ENCODE measurements at places on chromosomes 2 and 18.

- DNase-seq: no peak
These were observed 60.2 kb downstream of the RALBP1 start for GRCh38 chr18:9535430-9535991.

- no peak for DNase-seq
These were observed 6.1 kb downstream of the CABLES1 start for GRCh38 chr18:23141104-23141999.

- no peak for DNase-seq
These were observed 769 bp downstream of the FKBP1B start for GRCh38 chr2:24050041-24050979.

GRCh38 chr2:110994250-110994961 is 126.3 kb upstream of the BCL2L11 start:
- DNase-seq: no peak

GRCh38 chr2:13524492-13524891 is 807.8 kb downstream of the TRIB2 start:
- no peak for DNase-seq

DNA sequence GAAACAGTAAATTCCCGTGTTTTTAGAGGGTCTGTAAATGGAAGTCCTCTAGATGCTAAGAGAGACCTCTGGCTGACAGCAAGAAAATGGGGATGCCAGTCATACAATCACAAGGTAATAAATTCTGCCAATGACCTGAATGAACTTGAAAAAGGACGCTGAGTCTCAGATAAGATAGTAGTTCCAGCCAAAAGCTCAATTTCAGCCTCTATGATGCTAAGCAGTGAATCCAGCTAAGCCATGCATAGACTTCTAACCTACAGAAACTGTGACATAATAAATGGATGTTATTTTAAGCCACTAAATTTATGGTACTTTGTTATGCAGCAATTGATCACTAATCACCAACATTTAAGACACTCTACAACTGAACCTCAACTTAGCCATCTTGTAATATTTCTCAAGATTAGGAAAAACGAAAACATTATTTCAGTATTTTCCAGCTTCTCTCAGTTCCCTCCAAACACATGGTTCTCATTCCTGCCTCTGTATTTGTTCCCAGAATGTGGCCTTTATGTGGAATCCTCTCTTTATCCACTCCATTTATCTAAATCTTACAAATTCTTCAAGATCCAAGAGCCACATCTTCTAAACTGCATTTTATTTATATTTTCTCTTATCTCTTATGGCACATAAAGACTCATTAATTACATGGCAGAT is 331.1 kb downstream of the GULP1 start:
- DNase-seq: no peak

DNA sequence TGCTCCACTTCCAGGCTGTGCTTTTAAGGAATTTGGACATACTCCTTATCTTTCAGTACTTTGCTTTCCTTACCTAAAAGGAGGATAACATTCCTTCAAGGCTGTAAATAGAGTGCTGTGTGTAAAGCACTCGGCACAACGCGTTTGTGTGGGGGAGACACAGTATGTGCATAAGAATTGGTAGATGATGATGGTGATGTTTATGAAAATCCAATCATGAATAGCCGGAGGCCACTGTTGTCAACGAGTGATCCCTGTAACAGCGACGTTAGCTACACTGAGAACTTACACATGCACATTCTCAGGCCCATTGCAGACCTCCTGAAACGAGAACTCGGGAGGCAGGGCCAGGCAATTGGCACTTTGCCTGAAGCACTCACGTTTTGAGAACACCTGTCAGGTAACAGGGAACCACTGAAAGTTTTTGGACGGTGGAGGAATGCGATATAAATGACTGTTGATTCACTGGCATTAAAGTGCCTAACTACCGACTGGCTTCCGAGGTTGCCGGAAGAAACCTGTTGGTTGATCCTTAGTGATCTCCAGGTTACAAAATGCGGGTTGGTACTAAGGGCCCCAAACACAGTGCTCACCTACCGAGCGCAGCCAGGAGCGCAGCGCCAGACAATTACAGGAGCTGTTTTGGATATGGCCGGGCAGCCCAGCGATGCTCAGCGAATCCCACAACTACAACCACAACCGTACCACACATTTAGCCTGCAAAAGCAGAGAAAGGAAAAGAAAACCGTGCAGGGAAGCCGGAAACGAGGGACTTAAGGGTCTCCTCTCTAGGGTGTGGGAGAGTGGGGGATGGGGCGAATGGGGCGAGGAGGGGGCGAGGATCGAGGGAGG is 1.0 kb upstream of the MAP4K4 start:
- DNase-seq: no peak

GRCh38 chr2:36886664-36887063 is 79.7 kb downstream of the STRN start:
- DNase-seq: no peak

GRCh38 chr18:57900906-57901435 is 97.9 kb upstream of the ATP8B1 start:
- DNase-seq: no peak

- no peak for DNase-seq
These were observed 63.7 kb downstream of the COPS8 start for GRCh38 chr2:237149425-237149824.

- DNase-seq: no peak
These were observed 128.2 kb upstream of the RIOK3 start for GRCh38 chr18:23324861-23325260.

DNA sequence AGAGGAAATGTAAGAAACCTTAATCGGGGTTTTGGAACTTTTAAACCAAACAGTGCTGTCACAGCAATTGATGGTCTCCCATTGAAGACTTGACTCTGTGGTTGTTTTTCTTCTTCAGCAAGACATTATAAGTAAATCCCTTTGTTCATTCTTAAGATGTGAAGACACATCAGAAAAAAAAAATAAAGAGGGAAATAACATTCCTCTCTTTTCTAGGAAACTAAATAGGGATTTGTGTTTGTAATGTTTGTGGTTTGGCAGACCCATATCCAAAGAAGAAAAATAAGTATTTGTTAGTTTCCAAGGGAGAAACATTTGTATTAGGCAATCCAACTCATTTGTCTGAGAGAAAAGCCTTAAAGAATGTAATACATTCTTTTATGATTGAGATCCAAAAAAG is 359.9 kb downstream of the DSC3 start:
- DNase-seq: no peak

DNA sequence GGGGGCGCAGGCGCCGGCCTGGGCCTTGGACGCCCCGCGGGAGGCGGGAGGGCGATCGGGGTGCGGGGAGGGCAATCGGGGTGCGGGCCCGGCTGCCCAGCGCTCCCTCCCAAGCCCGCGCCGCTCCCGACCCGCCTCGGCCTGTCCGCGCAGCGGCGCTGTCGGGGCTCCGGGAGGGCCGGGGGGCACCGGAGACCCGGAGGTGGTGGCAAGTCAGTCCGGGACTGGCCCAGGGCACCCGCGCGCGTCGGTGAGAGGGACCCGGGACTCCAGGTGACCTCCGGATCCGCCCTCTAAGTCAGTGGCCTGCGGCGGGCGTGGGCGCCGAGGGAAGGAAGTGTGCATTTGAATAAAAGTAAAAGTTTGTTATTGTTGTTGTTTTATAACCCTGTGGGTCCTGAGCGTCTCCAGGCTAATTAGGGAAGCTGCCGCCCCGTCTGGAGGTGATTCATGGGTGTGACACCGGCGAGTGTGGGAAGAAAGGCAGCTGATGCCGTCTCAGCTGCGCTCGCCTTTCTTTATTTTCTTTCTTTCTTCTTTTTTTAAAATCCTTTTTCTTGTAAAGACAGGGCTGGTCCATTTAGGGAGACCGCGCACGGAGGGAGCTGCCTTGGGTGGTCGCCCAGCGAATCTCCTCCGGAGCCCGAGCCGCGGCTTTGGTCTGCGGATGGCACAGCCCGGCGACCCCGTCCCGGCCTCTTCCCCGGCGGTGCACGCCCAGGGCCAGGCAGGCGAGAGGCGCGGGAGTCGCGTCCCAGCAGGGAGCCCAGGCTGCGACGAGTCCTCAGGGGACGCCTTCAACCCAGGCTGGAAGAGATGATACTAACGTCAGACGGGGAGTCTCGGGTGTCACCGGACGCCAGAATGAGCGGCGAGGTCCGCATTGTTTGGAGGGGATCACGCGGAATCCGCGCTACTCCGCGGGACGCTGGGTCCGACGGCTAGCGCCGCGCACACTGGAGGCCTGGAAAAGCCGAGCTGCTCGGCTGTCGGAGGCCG is 627 bp upstream of the CRACDL start:
- DNase-seq: no peak

DNA sequence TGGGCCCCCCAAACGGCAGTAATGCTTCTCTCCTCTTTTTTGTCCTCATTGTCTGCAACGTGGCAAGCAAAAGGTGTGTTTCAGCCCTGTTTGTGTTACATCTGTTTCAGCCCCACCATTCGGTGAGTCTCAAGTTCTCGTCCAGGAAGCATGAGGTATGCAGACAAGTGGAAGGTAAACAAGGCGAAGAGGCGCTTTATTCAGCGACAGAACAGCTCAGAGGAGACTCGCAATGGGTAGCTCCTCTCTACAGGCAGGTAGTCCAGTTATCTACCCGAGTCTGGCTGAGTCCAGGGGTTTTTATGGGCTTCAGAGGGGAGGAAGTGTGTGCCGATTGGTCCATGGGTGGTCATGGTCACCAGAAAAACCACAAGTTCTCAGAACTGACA is 733.4 kb upstream of the CDH7 start:
- no peak for DNase-seq

DNA sequence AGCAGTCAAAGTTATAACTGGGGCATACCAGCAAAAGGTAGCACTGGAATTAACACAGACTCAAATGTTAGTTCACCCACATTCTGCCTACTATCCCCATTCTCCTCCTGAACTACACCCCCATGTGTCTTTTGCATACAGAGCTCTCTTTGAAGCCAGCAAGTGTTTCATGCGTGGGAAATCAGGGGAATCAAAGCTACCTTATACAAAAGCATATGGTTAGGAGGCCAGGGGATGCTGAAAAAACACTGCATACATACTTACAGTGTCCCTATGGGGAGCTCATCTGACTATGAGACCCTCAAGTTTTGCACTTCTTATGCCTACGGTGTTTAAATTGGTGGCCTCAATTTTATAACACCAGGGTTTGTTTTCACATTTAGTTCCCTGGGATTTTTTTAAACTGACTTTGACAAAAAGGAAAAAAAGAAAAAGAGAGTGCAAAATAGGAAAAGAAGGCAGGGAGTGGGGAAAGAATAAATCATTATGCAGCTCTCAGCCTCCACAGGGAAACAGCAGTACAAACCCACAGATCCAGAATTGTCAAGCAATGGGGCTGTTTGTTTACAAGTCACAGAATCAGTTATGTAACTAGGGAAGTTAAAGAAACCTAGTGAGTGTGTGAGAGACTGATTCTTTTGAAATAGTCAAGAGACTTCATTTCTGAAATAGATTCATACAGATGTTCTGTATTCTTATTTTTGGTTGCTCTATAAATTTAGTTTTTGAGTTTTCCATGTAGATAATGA is 20.1 kb upstream of the PPP3R1 start:
- DNase-seq: no peak

DNA sequence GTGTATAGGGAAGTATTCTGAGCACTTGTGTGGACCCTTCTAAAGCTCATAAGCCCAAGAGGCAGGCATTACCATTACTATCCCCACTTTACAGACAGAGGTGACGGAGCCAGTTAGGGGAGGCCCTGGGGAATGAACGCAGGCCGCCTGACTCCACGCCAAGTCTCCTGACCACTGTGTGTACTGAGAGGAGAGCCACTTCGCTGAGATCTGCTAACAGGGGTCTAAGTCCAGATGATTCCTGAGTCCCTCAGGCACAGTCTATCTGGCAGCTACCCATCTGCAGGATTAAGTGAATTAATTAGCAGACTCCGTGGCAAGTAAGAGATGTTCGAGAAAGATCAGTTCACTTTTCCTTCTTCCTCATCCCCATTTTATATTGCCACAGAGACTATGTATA is 13.7 kb downstream of the CYB5A start:
- no peak for DNase-seq

- DNase-seq: no peak
These were observed 253.8 kb downstream of the ALPK2 start for GRCh38 chr18:58375051-58375450.

DNA sequence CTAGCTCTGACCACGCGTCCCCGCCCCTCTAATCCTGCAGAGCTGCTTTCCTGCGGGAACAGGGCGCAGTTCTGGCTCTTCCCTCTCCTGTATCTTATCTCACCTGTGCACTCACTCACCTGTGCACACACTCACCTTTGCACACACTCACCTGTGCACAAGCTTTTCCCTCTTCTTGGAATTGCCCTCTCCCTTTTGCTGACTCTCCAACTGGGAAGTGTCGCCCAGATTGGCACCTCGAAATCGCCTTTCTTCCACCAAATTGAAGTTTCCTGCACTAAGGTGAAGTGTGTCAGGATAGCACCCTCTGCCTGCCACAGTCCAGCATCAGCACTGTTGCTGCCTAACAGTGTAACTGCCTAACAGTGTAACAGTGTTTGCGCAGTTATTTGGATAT is 566 bp upstream of the CMPK2 start:
- DNase-seq: no peak

DNA sequence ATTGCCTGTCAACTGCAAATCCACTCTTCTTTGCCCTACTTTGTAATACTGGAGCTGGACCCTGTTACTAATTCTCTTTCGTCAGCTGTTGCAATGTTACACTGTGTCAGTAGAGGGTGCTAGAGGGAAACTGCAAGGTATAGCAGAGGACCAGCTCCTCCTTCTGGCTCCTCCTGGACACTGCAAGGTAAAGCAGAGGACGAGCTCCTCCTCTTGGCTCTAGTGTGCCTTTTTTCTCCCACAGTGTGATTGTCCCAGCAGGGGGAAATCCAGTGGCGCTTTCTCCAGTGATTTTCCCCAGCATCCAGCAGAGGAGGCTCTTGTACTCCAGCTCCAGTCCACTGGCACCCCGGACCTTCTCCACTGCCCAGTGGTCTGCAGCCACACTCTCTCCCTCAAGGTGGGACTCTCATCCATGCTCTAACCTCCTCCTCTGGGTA is 95.6 kb downstream of the CAPN13 start:
- DNase-seq: peak; percentile 80

DNA sequence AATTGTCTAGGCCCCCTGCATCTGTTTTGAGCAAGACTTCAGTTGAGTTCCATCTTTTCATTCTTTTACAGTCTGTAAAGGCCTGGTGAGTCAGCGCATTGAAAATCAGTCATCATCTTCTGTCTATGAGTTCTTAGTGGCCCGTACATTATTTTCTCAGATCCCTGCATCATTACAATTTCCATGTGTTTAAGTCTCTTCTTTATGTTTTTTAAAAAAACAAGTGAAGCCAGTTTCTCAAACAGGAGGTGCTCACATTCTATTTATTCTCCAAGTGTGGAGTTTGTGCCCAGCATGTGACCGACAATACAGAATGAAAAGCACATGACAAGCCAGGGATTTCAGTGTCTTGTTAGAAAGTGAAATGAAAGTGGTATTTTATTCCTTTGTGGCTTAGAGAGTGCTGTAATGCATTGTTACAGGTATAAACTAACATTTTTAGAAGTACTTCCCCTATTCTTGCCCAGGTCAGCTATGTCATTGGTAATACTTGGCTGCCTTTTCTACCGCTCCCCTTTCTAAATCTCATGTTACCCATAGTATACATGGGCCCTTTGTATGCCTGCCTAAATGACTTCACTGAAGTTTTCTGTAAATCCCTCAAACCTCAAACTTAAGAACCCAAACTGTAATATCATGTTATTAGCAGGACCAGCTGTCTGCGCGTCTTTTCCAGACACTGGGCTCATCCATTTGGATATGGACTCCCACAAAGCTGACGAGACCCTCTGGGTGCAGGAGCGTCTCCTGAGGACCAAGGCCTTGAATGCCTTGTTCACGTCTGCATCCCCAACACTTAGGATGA is 67.6 kb downstream of the FEZ2 start:
- DNase-seq: no peak

- no peak for DNase-seq
These were observed 14.8 kb downstream of the ZAP70 start for GRCh38 chr2:97728091-97728731.
